ENCODE measurements at places on chromosomes 4 and X.

- no peaks in the 10 kb centered on the region for H3K4me1 ChIP-seq
- no peaks in the 10 kb centered on the region for H3K27me3 ChIP-seq
- no peak for DNase-seq
- no peaks in the 10 kb centered on the region for H3K36me3 ChIP-seq
- no peak overlapping the region for H3K27ac ChIP-seq
Observed at GRCh38 chr4:155600244-155600643, 66.4 kb upstream of the GUCY1A1 start.

DNA sequence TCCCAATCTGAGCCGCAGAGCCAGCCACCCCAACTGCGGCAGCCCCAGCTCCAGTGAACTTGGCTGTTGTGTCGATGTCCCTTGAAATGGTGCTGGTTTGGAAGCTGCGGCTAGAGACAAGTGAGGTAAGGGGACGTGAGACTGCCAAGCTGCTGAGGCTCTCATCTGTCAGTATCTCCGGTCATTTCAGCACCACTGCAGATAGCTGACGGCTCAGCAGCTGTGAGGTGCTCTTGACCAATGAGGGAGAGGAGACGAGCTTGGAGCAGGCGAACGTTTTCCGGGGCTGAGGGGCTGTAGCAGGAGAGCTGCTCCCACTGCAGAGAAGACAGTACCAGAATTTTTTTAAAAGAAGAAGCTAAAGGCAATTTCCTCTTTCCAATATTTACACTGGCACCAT is 175.5 kb upstream of the CASK start:
- peaks cover 4% of the 10 kb centered on the region for H3K4me1 ChIP-seq
- no peak overlapping the region for H3K4me3 ChIP-seq
- no peaks in the 10 kb centered on the region for H3K27me3 ChIP-seq
- H3K27ac ChIP-seq, result no peak overlapping the region

GRCh38 chrX:29090811-29091210 is 503.6 kb downstream of the IL1RAPL1 start:
- no peak overlapping the region for H3K27ac ChIP-seq
- no peaks in the 10 kb centered on the region for H3K36me3 ChIP-seq
- no peaks in the 10 kb centered on the region for H3K4me1 ChIP-seq
- DNase-seq, result no peak
- no peak overlapping the region for H3K4me3 ChIP-seq

GRCh38 chr4:98908182-98908581 is 20.8 kb downstream of the EIF4E start:
- no peak for DNase-seq
- peaks cover 2% of the 10 kb centered on the region for H3K4me1 ChIP-seq
- H3K36me3 ChIP-seq, result peaks cover 3% of the 10 kb centered on the region
- no peak overlapping the region for H3K4me3 ChIP-seq
- no peak overlapping the region for H3K27ac ChIP-seq

GRCh38 chr4:169582706-169583105 is 29.7 kb downstream of the NEK1 start:
- DNase-seq, result no peak
- no peak overlapping the region for H3K27ac ChIP-seq
- H3K27me3 ChIP-seq, result no peaks in the 10 kb centered on the region
- H3K36me3 ChIP-seq, result peaks cover 7% of the 10 kb centered on the region
- H3K4me3 ChIP-seq, result no peak overlapping the region
- H3K4me1 ChIP-seq, result no peaks in the 10 kb centered on the region

DNA sequence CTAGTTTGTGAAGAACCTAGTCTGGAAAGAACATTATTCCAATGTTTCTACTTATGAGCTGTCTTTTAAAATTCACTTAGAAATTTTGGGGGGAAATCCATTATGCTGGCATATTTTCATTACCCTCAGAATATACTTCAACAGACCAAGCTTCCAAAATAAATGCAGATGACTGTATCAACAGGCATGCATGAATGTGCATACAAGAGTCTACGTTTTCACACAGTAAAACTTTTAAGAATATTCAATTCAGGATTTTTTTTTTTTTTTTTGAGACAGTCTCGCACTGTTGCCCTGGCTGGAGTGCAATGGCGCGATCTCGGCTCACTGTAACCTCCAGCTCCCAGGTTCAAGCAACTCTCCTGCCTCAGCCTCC is 49.7 kb downstream of the ABCG2 start:
- DNase-seq, result no peak
- H3K4me3 ChIP-seq, result no peak overlapping the region
- no peaks in the 10 kb centered on the region for H3K4me1 ChIP-seq
- no peaks in the 10 kb centered on the region for H3K27me3 ChIP-seq
- no peaks in the 10 kb centered on the region for H3K36me3 ChIP-seq

GRCh38 chr4:23163647-23164436 is 471.1 kb downstream of the GBA3 start:
- H3K27me3 ChIP-seq, result no peaks in the 10 kb centered on the region
- DNase-seq, result no peak
- no peaks in the 10 kb centered on the region for H3K4me1 ChIP-seq
- H3K36me3 ChIP-seq, result no peaks in the 10 kb centered on the region
- no peak overlapping the region for H3K4me3 ChIP-seq

GRCh38 chrX:124333862-124334261 is 1.4 kb downstream of the TEX13D start:
- no peaks in the 10 kb centered on the region for H3K4me1 ChIP-seq
- no peak overlapping the region for H3K4me3 ChIP-seq
- H3K27ac ChIP-seq, result no peak overlapping the region

GRCh38 chrX:127317159-127317558 is 497.6 kb downstream of the PRR32 start:
- H3K4me3 ChIP-seq, result no peak overlapping the region
- no peaks in the 10 kb centered on the region for H3K4me1 ChIP-seq
- H3K27ac ChIP-seq, result no peak overlapping the region
- H3K27me3 ChIP-seq, result no peaks in the 10 kb centered on the region
- H3K36me3 ChIP-seq, result no peaks in the 10 kb centered on the region

DNA sequence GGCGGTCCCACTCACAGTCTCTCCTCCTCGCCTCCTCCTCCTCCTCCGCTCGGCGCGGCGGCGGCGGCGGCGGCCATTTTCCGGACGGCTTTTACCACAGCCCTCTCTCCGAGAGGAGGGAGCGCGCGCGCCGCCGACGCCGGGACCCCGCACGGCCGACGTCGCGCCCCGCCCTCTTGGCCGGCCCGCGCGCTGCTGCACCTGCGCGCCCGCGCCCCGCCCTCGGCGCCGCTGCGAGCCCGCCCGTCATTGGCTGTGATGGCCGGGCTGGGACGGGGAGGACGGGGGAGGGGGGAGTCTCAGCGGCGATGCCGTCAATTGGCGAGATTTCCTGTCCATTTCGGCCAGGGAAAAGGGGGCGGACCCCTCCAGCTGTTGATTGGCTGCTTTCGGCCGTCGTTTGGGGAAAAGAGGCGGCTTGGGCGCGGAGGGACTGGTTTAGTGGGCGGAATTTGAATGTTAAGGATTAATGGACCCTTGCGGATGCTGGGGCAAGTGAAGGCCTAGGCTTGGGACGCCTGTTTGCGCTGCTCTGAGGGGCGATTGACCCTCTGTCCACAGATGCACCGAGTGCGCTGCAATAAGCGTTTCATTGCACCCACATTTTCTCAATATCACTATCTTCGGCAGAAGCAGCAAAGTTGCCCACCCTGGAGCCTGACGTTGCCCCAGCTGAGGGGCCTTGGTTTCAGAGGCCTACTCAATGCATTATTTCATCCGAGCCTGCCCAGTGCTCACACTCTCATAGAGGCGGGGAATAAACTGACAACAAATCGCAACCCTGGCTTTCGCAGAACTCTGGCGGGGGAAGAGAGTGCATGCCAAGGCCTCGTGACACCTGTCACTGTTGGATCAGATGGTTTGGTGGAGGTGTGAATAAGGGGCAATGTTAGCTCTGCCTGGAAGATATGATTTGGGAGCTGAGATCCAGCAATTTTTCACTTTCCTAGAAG is at the start of gene MECP2:
Gene MECP2 (minus strand): TSS at position 129 of the 953 bp plus-strand sequence.
- DNase-seq, result peak; percentile 94
- H3K36me3 ChIP-seq, result peaks cover 2% of the 10 kb centered on the region
- no peaks in the 10 kb centered on the region for H3K27me3 ChIP-seq
- H3K4me1 ChIP-seq, result no peaks in the 10 kb centered on the region
- H3K27ac ChIP-seq, result no peak within 1 kb of the TSS
- peak within 1 kb of the TSS; percentile 70 for H3K4me3 ChIP-seq

GRCh38 chrX:31058284-31058683 is 13.6 kb downstream of the FTHL17 start:
- no peaks in the 10 kb centered on the region for H3K36me3 ChIP-seq
- no peaks in the 10 kb centered on the region for H3K27me3 ChIP-seq
- DNase-seq, result no peak
- H3K4me3 ChIP-seq, result no peak overlapping the region
- H3K4me1 ChIP-seq, result no peaks in the 10 kb centered on the region

DNA sequence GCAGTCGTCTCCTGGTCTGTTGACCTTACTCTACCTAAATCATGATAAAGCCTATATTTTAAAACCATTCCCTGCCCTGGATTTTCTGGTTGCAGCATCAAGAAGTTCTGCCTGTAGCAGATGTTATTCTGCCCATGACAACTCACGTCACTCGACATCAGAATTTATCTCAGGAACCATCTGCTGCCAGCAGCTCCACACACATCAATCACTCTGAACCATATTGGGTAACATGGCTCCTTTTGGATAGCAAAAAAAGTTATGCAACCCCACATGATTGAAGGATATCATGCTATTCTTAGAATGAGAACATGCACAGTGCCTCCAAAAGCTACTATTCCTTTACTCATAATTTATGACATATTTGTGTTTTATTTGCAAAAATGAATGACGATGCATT is 341.4 kb downstream of the DHRSX start:
- H3K27me3 ChIP-seq, result no peaks in the 10 kb centered on the region
- no peak overlapping the region for H3K27ac ChIP-seq
- no peak for DNase-seq
- H3K4me3 ChIP-seq, result no peak overlapping the region
- H3K36me3 ChIP-seq, result peaks cover 10% of the 10 kb centered on the region

- no peaks in the 10 kb centered on the region for H3K4me1 ChIP-seq
- no peaks in the 10 kb centered on the region for H3K27me3 ChIP-seq
- H3K27ac ChIP-seq, result no peak overlapping the region
Observed at GRCh38 chr4:147938496-147938895, 206.6 kb downstream of the ARHGAP10 start.

GRCh38 chrX:40061005-40061404 is 36.8 kb downstream of the BCOR start:
- no peak overlapping the region for H3K4me3 ChIP-seq
- H3K27me3 ChIP-seq, result no peaks in the 10 kb centered on the region
- DNase-seq, result no peak
- peaks cover 14% of the 10 kb centered on the region for H3K4me1 ChIP-seq
- no peak overlapping the region for H3K27ac ChIP-seq
- peaks cover 99% of the 10 kb centered on the region for H3K36me3 ChIP-seq

- no peaks in the 10 kb centered on the region for H3K36me3 ChIP-seq
- peaks cover 12% of the 10 kb centered on the region for H3K27me3 ChIP-seq
- H3K4me3 ChIP-seq, result no peak overlapping the region
- no peaks in the 10 kb centered on the region for H3K4me1 ChIP-seq
Observed at GRCh38 chr4:150082241-150082640, 4.0 kb downstream of the DCLK2 start.

DNA sequence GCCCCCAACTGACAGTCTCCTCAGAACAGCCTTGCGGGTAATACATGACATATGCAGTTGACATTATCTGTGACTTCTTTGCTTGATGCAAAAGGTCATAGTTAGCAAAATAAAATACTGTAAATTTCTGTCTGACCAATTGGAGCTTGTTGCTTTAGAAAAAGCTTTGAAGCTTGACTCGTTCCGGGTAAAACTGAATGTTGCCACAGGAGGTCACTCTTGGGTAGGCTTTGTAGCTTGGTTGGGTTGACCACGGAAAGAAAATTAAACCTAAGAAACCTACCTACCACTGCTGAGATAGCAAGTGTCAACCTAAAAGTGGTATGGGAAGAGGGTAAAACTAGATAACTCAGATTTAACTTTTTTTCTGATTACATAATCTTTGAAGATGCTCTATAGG is 23.2 kb downstream of the PRPS2 start:
- H3K27me3 ChIP-seq, result no peaks in the 10 kb centered on the region
- DNase-seq, result peak; percentile 33
- no peak overlapping the region for H3K4me3 ChIP-seq
- peaks cover 27% of the 10 kb centered on the region for H3K36me3 ChIP-seq
- no peaks in the 10 kb centered on the region for H3K4me1 ChIP-seq
- H3K27ac ChIP-seq, result no peak overlapping the region

DNA sequence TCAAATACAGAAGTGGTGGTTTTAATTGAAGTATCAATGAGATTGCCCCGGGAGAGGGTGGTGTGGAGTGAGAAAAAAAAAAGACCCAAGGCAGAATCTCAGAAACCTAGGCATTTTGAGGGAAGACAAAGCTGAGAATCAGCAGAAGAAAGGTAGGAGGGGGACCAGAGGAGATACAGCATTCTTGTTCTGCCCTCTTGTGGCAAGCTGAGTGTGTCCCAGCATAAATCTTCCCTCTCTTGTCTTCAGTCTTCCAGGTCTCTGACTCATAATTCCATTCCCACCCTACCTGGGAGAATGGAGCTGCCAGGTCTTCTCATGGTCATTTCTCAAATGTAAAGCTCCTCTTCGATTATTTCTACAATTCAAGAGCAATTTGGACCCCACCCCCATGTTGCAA is 32.7 kb upstream of the MAGED1 start:
- no peaks in the 10 kb centered on the region for H3K4me1 ChIP-seq
- H3K4me3 ChIP-seq, result no peak overlapping the region
- peak; percentile 43 for DNase-seq

Measured in H9 (cell line).